ENCODE measurements at places on chromosomes 12 and 14.

DNA sequence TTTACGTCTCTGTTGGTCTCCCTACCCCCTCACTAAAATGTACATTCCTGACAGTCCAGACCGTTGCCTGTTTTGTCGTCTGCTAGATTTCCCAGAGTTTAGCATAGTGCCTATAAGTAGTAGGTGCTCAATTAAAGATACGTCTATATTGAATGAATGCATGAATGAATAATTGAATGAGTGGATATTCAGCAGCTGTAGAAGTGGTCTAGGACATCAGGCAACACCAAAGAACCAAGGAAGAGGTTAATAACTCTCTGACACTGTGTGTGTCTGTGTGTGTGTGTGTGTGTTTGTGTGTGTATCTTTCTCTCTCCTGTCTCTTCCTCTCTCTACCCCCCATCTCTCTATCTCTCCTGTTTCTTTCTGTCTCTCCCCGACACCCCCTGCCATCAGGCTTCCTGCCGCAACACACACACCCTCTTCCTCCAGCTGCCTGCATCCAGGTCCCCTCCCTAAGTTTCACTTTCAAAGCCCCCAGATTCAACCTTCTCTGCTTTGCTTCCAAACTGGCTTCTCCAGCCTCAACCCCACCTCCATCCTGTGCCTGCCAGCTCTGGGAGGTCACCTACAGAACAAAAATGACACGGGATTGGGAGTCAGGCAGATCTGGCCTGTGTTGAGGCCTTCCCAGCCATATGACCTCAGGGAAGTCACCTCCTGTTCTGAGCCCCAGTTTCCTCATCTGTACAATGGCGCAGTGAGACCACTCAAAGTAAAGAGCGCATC is 119.9 kb upstream of the NCOR2 start:
- DNase-seq: no peak

GRCh38 chr12:7439579-7440505 is 4.1 kb downstream of the CD163L1 start:
- peak; percentile 56 for DNase-seq

DNA sequence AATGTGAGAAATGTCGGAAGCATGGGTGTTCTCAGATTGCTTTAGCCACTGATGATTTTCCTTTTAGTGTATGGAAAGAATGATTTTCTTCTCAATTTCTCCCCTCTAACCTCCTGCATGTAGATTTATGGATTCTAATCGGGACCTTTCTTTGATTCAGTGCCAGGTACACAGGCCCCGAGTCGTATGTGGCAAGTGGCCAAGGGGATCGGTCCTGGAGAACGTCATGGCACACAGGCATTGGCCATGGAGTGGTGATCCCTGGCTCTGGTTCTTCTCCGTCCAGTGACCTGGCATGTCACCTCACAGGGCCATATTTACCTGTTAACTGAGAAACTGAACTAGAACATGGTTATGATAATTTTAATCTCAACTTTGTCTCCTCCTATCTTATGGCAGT is 58.1 kb downstream of the ETV6 start:
- no peak for DNase-seq

- DNase-seq: no peak
Observed at GRCh38 chr12:24175929-24176328, 226.5 kb upstream of the SOX5 start.

DNA sequence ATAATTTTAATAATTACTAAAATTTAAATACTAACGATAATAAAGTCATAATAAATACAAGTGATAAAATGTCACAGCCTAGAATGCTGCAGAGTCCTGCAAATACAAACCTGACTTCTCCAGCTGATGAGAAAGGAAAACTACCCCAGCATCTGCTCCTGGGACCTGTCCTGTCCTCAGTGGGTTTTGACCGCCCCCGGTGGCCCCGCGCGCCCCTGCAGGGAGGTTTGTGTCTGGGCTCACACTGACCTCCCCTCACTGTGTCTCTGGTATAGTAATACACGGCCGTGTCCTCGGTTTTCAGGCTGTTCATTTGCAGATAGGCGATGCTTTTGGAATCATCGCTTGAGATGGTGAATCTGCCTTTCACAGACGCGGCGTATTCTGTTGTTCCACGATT is 1139.4 kb downstream of the TMEM121 start:
- peak; percentile 56 for DNase-seq

- DNase-seq: no peak
Observed at GRCh38 chr14:99775351-99775750, 17.9 kb upstream of the EML1 start.

GRCh38 chr12:45304514-45305178 is 88.8 kb downstream of the ANO6 start:
- DNase-seq: no peak

- no peak for DNase-seq
Observed at GRCh38 chr14:79424462-79424861, 786.8 kb downstream of the DIO2 start.

DNA sequence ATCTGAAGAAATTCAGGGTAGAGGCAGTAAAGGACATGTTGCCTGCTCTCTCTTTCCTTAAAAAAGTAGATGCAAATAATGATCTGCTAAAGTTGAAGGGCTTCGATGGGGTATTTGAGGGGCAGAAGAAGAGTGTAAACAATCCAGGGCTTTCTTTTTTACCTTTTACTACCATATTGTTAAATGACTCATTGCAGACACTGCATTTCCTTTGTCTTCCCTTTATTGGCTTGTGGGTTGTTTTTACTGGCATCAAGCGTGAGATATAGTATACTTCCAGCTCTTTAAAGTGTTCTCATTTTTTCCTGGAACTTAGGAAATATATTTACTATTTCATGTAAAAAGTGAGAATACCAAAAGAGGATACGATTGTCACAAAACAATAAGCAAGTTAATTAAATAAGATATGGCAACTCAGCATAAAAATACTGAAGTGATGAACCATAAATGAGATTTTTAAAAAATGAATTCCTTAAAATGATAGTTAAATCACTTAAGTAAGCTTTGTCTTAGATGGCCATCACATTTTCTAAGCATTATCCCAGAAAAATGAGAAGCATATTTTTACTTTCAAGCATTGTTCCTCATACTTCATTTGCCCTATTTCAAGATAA is 72.3 kb upstream of the KRAS start:
- no peak for DNase-seq

DNA sequence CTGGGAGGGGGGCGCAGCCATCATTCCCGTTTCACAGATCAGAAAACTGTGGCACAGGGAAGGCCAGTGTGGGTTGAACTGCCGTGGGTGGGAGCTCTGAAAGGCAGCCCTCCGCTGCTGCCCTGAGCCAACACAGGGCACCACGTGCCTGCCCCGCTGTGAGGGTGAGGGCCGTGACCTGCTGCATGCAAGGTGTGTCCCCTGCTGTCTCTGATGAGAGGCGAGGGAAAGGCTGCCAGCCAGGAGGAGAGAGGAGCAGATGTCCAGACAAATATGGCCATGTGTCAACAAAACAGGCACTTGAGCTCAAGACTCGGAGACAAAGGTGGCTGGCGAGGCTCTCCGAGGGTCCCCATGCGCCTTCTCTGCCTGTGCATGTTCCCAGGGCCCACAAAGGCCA is 108.8 kb downstream of the RBM19 start:
- DNase-seq: no peak

DNA sequence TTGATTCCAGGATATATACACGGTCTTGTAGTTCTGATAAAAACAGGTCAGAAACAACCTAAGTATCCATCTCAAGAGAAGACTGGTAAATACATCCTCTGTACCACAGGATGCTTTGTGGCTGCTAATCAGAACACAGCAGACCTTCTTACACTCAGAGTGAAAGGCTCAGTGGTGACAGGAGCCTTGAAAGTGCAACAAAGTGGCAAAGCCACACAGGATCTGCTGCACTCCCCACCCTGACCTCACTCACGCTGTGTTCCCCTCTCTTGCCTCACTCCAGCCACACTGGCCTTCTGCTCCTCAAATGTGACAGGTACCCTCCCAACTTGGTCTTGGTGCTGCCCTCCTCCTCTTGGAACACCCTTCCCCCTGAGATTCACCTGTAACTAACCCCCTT is 98.1 kb upstream of the GRIP1 start:
- peak; percentile 41 for DNase-seq

- DNase-seq: no peak
Observed at GRCh38 chr12:112018571-112019237, 5.5 kb downstream of the ERP29 start.

DNA sequence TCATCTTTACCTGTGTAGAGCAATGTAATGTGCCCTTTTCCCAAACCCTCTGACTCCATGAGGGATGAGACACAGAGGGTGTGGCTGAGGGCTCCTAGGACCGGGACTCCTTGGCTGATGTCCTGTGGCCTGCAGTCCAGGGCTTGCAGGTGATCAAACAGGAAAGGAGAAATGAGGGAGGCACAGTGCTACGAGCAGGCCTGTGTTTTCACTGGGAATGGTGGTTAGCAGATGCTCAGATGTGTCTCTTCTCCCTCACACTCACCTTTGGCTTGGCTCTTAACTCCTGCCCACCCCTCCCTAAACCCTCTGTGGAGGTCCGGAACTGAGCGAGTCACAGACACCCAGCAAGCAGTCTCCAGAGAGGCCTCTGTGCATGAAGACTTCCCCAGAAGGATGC is 254.4 kb downstream of the DAD1 start:
- no peak for DNase-seq

- no peak for DNase-seq
Observed at GRCh38 chr12:28585146-28585545, 394.9 kb downstream of the CCDC91 start.

- DNase-seq: no peak
Observed at GRCh38 chr12:96994900-96995299, 87.8 kb downstream of the NEDD1 start.

- no peak for DNase-seq
Observed at GRCh38 chr14:70008284-70009262, 129.4 kb downstream of the SMOC1 start.

- no peak for DNase-seq
Observed at GRCh38 chr14:92600318-92601053, 86.9 kb downstream of the RIN3 start.

- DNase-seq: no peak
Observed at GRCh38 chr12:42039577-42039976, 105.1 kb downstream of the GXYLT1 start.

GRCh38 chr14:29178971-29179370 is 412.4 kb downstream of the FOXG1 start:
- no peak for DNase-seq

DNA sequence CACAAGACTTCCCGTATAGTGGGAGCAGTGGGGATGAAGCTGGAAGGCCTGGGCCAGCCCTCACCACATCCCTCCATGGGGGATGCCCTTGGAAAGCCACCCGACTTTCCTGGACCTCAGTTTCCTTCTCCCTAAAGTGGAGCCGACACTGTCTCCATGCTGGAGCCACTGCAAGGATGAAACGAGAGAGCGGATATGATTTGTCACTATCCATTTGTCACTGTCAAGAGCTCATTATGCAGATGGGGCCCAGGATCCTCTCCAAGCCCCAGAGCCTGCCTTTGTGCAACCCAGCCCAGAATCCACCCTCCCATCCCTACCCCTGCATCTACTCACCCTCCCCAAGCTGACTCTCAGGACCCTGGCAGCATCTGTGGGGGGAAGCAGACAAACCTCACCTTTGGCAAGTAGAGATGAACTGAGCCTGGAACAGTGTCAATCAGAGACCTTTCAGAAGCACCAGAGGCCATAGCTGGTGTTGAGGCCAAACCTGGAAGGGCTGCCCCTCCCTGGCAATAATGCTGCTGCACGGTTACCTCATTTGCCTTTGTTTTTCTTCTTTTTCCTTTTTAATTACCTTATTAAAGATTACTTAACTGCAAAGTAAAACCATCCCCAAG is 287.7 kb upstream of the RTL1 start:
- DNase-seq: no peak

- DNase-seq: no peak
Observed at GRCh38 chr14:31834616-31835015, 242.5 kb upstream of the ARHGAP5 start.

GRCh38 chr12:41034686-41035085 is 153.4 kb upstream of the PDZRN4 start:
- DNase-seq: no peak

DNA sequence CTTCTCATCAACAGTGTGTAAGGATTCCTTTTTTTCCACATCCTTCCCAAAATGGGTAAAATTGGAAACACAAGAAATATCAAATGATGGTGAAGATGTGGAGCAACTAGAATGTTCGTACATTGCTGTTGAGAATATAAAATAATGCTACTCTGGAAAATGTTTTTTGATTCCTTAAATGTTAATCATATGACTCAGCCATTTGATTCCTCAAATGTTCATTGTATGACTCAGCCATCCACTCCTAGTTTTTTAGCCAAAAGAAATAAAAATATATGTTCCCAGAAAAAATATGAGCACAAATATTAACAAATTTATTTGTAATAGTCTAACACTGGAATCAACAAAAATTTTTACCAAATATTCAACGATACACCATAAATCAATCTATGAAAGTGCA is 1108.6 kb downstream of the LRFN5 start:
- no peak for DNase-seq

DNA sequence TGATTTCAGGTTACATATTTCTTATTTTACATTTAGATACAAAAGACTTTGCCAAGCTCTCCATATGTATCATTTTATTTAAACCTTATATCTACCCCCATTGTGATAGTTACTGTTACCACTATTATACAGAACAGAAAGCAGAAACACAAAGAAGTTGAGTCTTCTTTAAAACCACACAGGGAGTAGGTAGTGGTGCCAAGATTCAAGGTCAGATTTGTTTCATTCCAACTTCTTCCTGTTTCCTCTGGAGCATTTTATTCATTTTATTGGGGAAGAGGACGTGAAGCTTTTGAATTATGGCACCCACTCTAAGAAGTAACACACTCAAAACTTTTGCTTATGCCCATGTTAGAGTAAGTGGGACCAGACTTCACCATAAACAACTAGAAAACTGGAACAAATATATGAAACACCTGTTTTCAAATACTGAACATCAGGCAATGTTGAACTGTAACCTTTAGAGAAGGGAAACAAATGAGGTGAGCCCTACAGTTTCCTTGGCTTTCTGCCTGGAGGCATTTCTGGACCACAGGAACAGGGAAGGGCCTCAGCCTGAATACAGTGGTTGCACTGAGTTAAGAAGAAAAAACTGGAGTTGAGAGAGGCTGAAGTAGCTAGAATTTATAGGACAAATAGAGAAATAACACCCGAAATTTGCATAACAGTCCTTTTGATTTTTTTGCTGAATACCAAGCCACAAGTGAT is 160.4 kb upstream of the SSTR1 start:
- no peak for DNase-seq

- no peak for DNase-seq
Observed at GRCh38 chr12:79252358-79253075, 387.9 kb downstream of the SYT1 start.

DNA sequence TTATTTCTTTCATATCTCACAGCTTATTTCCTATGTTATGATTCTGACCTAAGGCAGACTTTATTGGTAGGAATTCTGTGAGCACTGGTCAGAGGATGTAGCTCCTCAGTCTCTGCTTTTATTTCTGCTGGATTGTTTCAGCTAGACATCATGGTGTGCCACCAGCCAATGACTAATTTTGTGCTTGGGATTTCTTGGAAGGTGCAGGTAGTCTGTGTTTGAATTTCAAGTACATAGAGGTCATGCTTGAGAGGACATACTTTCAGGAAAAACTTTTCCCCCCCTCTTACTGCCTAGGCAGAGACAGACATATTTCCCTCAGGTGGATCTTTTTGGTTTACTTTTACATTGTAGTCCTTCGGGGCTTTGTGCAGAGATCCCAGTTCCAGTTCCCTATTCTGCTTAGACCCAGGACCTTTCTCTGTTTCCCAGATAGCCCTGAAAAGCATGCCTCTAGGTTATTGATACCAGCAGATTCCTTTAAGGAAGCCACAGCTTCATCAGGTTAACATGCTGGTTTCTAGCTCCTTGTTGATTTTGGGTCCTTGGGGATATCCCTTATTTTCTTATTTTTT is 28.6 kb downstream of the BRMS1L start:
- DNase-seq: no peak
